ENCODE measurements at places on chromosomes 13 and 19. TPM values are rescaled to one million over a fixed set of nuclear protein-coding genes. Genes with fewer than 3 reads are reported as not detected.

MCF2L gene
- 8.9 TPM for total RNA-seq

FFAR2 gene
- total RNA-seq, result not detected

MEDAG gene
- total RNA-seq, result not detected

PCSK4 gene
- total RNA-seq, result 4.4 TPM

GJB2 gene
- 1.1 TPM for total RNA-seq

SLAIN1 gene
- total RNA-seq, result 32.0 TPM

B3GNT3 gene
- total RNA-seq, result not detected

TEAD2 gene
- not detected for total RNA-seq

PSG2 gene
- not detected for total RNA-seq

ZNF285 gene
- 1.7 TPM for total RNA-seq

ZSCAN5A gene
- 9.0 TPM for total RNA-seq

RFPL4AL1 gene
- not detected for total RNA-seq

ZIM2 gene
- total RNA-seq, result not detected

SIGLEC9 gene
- 0.65 TPM for total RNA-seq

STOML3 gene
- total RNA-seq, result not detected

CYP2F1 gene
- total RNA-seq, result not detected

BEST2 gene
- not detected for total RNA-seq

Measured in activated CD8-positive, alpha-beta T cell treated with anti-CD3 and anti-CD28 coated beads for 36 hours (primary cell).